ENCODE measurements at places on chromosomes 2 and 18. TPM values are rescaled to one million over a fixed set of nuclear protein-coding genes. Genes with fewer than 3 reads are reported as not detected.

RNF125 gene
- total RNA-seq = 1.8 TPM

GRCh38 chr2:132605236-132606180 lies 64.5 kb downstream of the LYPD1 start:
- no peak overlapping the region for H3K4me3 ChIP-seq
- no peak for DNase-seq
- no peak overlapping the region for H3K27ac ChIP-seq
- no peaks in the 10 kb centered on the region for H3K27me3 ChIP-seq
- no peaks in the 10 kb centered on the region for H3K4me1 ChIP-seq

DNA sequence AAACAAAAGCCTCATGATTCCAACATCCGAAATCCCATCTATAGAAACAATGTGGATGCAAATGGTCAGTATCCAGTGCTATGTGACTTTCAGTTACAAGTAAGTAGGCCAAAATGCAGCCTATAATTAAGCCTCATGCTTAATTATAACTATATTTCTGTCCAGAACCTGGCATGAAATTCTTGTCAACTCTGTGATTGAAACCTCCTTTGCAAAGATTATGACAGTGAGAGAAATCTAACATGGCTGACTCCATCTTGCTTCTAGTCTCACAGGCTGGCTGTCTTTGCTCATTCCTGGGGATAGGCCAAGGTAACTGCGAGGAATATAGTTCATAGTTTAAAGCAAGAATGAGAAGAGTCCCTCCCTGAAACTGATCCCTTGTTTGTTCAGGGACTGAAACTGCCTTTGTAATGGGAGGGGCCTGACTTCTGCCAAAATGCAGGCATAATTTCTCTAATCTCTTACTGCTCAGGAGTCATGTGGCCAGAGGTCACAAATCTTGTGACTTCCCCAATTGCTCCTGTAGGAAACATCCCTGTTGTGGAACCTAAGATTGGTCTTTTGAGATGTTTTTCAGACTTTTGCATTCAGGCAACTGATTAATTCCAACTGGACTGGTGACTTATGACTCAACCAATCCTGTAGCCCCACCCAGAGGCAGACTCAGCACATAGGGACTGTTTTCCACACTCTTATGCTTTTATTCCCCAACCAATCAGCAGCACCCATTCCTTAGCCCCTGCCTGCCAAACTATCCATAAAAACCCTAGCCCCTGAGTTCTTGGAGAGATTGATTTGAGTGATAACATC lies 84.5 kb upstream of the TLK1 start:
- DNase-seq = no peak
- H3K4me1 ChIP-seq = no peaks in the 10 kb centered on the region
- no peak overlapping the region for H3K4me3 ChIP-seq
- no peaks in the 10 kb centered on the region for H3K27me3 ChIP-seq
- no peaks in the 10 kb centered on the region for H3K36me3 ChIP-seq
- H3K27ac ChIP-seq = no peak overlapping the region

DNA sequence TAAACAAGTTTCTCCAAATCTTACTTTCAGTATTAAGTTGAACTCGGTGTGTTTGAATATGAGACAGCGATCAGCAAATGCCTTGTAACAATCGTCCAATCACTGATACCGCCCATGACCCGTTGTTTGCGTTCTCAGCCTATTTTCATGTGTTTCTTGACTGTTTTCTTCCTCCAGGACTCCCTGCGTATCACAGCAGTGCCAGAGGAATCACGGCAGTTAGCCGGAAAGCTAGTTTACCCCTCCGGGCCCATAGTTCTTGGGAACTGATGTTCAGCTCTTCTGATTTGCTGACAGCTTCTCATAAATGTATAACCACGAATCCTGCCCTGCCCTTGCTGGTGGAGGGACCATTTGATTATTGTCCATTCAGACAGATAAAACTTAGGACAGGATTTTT lies 42.2 kb upstream of the TPO start:
- no peaks in the 10 kb centered on the region for H3K36me3 ChIP-seq
- H3K27ac ChIP-seq = no peak overlapping the region
- H3K4me3 ChIP-seq = no peak overlapping the region
- peaks cover 3% of the 10 kb centered on the region for H3K27me3 ChIP-seq
- H3K4me1 ChIP-seq = no peaks in the 10 kb centered on the region
- DNase-seq = no peak

DNA sequence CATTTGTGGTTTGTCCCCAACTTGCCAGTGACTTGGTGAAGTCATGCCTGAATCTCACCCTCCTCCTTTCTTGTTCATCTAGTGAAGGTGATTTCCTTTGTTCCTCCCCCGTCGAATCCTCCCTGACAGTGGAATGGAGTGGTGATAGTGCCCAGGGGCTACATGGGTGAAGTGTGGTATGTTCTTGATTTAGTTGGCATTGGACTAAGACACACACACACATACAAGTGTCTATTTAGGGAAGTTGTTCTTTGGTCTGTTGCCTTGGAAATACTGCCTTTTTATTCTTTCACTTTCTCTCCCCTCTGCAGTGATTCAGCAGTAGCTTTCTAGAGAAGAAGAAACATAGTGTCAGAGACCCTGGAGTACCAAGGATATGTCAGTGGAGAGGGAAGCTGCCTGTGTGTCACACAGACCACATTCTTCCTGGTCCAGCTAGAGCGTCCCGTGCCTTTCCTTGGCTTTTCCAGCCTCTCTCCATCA lies 10.9 kb downstream of the INPP4A start:
- peaks cover 6% of the 10 kb centered on the region for H3K36me3 ChIP-seq
- no peaks in the 10 kb centered on the region for H3K27me3 ChIP-seq
- DNase-seq = no peak

GRCh38 chr2:59677158-59677557 lies 876.3 kb downstream of the BCL11A start:
- no peak for DNase-seq
- H3K27me3 ChIP-seq = no peaks in the 10 kb centered on the region

GRCh38 chr2:27275211-27276150 lies at the start of gene DNAJC5G:
Gene DNAJC5G (plus strand): TSS chr2:27275433. CDS start chr2:27276729, 1,296 bp downstream.
- peaks cover 5% of the 10 kb centered on the region for H3K4me1 ChIP-seq
- no peaks in the 10 kb centered on the region for H3K27me3 ChIP-seq
- no peak for DNase-seq
- no peaks in the 10 kb centered on the region for H3K36me3 ChIP-seq

All from psoas muscle (tissue), 8 donors.